ENCODE measurements at places on chromosomes 7 and 10.

DNA sequence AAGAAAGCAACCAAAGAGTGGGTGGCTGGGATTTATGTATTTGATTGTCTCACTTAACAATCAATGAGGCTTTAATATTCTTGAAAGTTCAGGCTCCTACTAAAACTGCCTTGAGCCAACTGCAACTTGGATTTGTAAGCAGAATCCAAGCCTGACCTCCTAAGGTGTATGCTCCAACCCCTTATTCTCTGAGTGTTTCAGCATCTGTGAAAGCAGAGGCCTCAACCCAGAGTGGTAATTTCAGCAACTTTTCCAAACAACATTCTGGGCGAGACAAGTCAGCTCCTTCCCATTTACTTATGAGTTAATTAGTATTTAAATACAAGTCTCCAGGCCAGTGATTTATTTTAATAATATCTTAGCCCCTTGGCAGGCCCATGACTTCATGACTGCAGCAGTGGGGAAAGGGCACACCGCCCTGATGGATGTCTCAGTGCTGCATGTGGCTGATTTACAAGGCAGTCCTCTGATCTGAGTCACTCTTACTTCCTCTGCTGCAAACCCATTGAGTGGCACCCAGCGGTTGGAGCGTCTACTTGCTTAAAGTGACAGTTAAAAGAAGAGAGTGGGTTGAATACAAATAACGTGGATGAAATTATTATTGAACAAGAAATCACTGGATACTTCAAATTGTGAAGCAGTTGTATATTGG lies 209.1 kb downstream of the TRIL start:
- no peak for DNase-seq

- no peak for DNase-seq
These were observed 368.1 kb downstream of the RPS24 start for GRCh38 chr10:78401624-78402367.

DNA sequence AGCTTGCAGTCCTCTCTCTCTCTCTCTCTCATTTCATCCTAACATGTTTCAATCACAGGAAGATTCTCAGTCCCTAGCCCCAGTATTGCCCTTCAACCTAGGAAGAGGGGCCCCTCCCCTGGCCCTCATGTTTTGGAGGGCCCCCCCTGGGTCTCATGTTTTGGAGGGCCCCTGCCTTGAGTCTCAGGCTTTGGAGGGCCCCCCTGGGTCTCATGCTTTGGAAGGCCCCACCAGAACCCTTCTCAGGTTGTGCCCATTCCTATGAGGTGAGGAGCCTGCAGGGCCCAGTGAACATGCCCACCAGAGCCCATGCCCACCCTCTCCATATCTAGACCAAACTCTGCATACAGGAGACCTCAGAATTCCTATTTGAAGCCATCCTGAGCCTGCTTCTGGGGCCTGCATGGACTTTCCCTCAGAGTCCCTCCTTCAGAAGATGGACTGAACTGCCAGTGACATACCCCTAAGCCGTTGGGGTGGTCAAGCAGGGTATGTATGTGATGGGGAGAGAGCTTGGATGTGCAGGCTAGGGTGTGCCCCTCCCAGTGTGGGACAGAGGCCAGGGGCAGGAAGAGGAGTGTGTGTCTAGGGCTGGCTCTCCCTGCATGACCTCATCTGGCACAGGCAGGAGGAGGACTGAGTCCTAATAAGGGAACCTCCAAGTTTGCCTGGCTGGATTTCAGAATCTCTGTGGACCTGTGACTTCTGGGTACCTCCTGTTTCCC lies 8.1 kb upstream of the VDAC2 start:
- no peak for DNase-seq

DNA sequence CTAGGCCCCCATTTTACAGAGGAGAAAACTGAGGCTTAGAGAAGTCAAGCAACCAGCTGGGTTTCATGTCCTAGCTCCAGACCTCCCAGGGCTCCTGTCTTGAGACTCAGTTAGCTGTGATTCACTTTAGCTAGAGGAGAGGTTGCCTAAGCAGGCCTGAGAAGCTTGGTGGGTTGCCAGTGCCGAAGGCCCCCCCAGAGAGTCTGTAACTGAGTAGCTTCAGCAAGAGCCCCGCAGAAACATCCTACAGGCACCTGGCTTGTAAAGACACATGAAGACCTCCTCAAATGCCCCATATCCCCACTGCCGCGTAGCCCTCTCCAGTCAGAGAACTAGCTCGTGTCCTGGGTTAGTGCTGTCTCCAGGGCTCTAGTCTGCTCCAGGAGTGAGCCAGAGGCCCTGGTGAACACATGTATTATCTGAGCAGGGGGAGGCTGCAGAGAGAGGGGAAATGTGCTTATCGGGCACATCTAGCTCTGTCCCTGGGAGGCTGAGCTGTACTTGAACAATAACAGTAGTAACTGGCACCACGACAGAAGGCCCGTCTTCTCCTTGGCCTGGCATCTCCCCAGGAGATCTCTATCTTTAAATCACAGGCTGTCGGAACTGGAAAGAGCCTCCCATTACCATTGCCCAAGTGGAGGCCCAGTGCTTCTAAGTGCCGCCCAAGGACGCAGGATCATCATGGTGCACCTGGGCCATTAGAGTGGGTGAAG lies 28.9 kb downstream of the UNC5B start:
- no peak for DNase-seq

DNA sequence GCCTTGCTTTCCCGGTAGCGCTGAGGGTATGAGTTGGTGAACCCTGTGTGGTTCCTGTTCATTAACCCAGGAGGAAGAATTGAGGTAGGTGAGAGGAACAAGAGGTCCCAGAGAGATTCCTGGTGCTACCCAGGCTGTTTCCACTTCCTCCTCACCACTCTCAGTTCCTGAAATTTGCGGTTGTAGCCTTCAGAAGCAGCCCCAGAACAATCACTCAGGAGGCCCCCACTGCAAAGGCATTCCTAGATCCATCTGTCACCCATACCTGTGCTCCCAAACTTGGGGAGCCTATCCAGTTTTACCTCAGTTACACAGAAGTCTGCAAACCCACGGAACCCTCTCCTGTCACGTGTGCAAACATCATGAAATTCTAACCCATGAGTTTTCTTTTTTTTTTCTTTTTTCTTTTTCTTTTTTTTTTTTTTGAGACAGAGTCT lies 9.0 kb upstream of the PIP4K2A start:
- DNase-seq: no peak

- no peak for DNase-seq
These were observed 3.8 kb upstream of the IFRD1 start for GRCh38 chr7:112446431-112446830.

DNA sequence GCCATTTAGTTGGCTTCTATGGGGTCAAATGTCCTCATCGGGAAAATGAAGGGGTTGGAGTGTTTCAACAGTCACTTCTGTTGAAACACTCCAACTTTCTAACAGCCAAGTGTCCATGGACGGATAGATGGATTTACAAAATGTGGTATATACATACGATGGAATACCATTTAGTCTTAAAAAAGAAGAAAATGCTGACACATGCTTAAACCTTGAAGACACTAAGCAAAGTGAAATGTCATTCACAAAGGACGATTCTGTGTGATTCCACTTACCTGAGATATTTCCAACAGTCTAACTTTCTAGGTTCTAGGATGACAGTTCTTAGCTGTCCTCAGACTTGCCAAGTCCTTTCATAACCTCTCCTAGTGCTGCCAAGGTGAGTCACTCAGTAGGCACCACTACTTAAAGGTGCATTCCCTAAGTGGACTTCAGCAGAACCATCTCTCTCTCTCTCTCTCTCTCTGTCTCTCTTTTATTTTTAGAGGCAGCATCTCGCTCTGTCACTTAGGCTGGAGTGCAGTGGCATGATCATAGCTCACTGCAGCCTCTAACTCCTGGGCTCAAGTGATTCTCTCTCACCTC lies 69.0 kb downstream of the DENND2A start:
- DNase-seq: no peak

- DNase-seq: peak; percentile 70
These were observed 16.8 kb downstream of the CALU start for GRCh38 chr7:128755819-128756476.

DNA sequence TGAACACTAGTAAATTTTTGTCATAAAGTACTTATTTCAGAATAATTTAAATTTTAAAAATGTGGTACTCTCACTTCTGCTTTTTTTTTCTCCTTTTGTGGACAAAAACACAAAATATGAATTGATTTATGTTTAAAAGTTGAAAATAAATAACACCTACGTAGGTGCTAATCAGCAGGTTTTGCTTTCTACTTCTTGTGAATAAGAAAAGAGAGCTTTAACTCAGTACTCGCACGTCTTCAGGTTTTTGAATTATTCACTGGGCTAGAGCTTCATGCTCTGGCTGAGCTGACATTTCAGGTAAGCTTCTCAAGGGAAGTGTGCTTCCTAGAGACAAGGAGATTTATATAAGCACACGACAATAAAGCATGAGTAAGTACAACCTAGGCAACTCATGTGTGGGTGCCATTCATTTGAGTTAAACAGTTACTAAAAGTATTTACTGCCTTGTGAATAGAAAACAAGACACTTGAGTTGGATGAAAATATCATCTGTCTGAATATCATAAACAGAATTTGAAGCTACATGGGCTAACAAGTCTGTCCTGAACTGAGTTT lies 190.0 kb upstream of the POT1 start:
- no peak for DNase-seq

GRCh38 chr10:101217450-101218281 lies 11.6 kb downstream of the LBX1 start:
- peak; percentile 57 for DNase-seq
